A549 (cell line): ENCODE measurements at places on chromosomes 7 and 10. TPM values are rescaled to one million over a fixed set of nuclear protein-coding genes. Genes with fewer than 3 reads are reported as not detected.

The SPDYE9 gene
- polyA plus RNA-seq, result not detected in 3 replicates

The LOXL4 gene
- polyA plus RNA-seq, result 1.6 to 2.4 TPM (median 2.0 TPM) in 3 replicates

DNA sequence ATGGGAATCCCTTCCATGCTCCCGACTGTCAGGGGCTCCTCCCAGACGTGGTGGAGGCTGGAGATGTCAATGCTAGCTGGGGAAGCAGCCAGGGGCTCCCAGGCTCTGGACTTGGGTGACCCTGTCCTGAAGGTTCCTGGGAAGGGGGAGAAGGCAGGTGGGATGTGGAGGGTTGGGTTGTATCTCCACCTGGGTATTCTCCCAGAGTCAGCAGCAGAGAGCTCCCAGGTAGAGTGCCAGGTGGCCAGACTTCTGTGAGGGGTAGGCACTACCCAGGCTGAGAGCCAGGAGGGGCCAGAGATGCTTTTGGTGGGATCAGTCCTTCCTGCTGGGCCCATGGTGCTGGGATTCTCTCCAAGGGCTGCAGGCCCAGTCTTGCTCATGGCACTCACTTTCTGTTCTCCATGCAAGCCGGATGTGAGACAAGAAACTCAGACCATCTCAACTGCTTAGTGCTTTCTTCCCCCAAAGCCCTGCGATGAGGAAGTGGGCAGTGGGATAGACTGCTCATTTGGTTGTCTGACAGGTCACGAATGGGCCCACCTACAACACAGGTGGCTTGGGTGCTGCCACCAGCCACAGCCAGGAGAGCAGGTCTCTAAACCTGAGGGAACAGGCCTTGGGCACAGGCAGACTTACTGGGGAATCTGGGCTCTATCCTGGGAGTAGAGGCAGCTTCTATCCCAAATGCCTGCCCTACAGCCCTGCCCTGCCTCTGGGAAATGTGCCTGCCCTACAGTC is 52.5 kb upstream of the CAMK2B start:
- no peak for DNase-seq

DNA sequence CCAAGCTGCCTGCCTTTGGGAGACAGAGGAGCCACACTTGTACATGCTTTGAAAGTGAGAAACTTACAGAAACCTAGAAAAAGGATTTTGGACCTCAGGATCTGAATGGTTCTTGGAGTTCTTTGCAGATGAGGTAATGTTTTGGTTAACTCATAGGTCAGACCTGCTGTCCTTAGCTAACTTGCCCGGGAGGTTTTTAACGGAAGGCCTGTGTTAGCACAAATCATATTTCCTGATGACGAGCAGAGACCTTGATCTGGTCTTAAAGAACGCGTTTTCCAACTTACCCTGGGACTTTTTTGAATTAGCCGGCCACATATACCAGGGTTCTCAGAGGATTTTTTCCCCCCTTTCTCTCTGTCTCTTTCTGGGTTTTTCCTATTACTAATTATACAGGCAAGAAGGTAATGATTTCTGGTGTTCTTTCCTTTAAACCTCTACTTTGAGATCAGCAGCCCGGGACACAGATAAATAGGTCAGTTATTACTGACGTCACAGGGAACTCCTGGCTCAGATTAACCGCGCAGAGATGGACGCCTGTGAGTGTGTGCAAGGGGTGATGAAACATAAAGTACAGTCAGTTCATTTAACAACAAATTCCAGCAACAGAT is 101.7 kb upstream of the KLF6 start:
- DNase-seq, result peak; percentile 88

- DNase-seq, result no peak
These were observed 23.3 kb upstream of the TPST1 start for GRCh38 chr7:66181845-66182244.
